ENCODE measurements at places on chromosomes 1 and 21. TPM values are rescaled to one million over a fixed set of nuclear protein-coding genes. Genes with fewer than 3 reads are reported as not detected.

Gene SPRR3
- 1,163 TPM for total RNA-seq

Gene ACKR1
- 102 TPM for total RNA-seq

Gene ELAPOR1
- 0.25 TPM for total RNA-seq

Gene TNFSF4
- total RNA-seq, result 0.74 TPM

Gene CYP4X1
- total RNA-seq, result 17.9 TPM

Gene RNF207
- total RNA-seq, result 19.4 TPM

Gene HAX1
- 80.3 TPM for total RNA-seq

Gene PDZK1
- total RNA-seq, result 0.49 TPM

Gene MRPS6
- 23.3 TPM for total RNA-seq

Gene MIXL1
- total RNA-seq, result not detected

Gene PGLYRP4
- total RNA-seq, result 3.9 TPM

Gene PLA2G2C
- total RNA-seq, result not detected

Gene ACTN2
- 1.5 TPM for total RNA-seq

Gene DNALI1
- total RNA-seq, result 4.7 TPM

Gene NUF2
- 2.0 TPM for total RNA-seq

Gene C1orf56
- total RNA-seq, result 5.2 TPM

Gene TRIM67
- total RNA-seq, result not detected

Gene NCDN
- 24.8 TPM for total RNA-seq

Gene KRTAP19-1
- total RNA-seq, result not detected

Gene TRNP1
- total RNA-seq, result 13.0 TPM

Gene LORICRIN
- not detected for total RNA-seq

Gene NHLH1
- total RNA-seq, result not detected

Gene TINAGL1
- 142 TPM for total RNA-seq

Gene UBL4B
- not detected for total RNA-seq

Gene H6PD
- 65.1 TPM for total RNA-seq

Gene TCP10L
- not detected for total RNA-seq

Gene CELA3B
- total RNA-seq, result not detected

Gene TAL1
- 7.1 TPM for total RNA-seq

Gene CFHR1
- not detected for total RNA-seq

Gene ADORA1
- 5.2 TPM for total RNA-seq

Gene MCOLN2
- 1.7 TPM for total RNA-seq

Gene DIRAS3
- 2.0 TPM for total RNA-seq

Gene HMGB4
- not detected for total RNA-seq

Gene C1orf226
- 2.7 TPM for total RNA-seq

Gene SMCP
- not detected for total RNA-seq

Gene AIM2
- not detected for total RNA-seq

Gene ASAP3
- 79.1 TPM for total RNA-seq

Gene XKR8
- 7.4 TPM for total RNA-seq

Gene AVPR1B
- total RNA-seq, result not detected

Gene CENPL
- 3.7 TPM for total RNA-seq

Measured in vagina (tissue), 2 donors.